ENCODE measurements at places on chromosomes 2 and 18.

GRCh38 chr18:34794348-34794747 is 84.2 kb downstream of the DTNA start:
- DNase-seq: no peak

- DNase-seq: no peak
Observed at GRCh38 chr2:27856386-27856785, 33.8 kb downstream of the RBKS start.

DNA sequence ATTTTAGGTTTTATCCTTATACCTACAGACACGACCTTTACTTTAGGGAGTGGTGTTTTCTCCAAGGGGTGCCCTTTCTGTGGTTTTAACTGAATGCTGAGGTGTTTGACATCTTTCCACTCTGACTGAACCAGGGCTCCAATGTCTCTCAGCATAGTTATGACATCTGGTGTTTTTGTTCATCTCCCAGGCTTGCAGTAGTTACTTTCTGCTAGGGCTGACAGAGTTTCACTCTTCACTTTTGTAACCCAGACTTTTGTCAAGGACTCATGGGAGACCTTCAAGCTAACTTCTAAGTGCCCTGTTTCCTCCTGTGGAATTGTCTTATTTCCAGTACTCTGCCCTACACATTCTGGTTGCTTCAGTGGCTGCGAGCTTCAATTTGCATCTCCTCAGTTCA is 103.1 kb downstream of the CCDC85A start:
- DNase-seq: no peak

DNA sequence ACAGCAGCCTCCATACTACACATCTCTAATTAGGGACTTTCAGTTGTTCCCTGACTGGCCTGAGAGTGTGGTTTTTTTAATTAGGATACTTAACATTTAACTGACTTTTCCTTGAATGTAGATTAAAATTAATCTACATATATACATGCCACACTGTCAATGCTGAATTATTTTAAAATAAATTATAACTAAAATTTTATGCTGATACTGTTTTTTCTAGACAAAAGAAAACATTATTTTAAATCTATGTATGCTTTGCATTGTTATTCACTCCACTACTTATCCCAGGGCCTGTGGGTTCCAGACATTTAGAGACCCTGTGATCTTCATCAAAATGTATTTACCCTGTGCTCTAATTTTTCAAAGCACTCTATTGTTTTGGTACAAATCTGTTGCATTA is 496.0 kb upstream of the MAP2 start:
- no peak for DNase-seq

DNA sequence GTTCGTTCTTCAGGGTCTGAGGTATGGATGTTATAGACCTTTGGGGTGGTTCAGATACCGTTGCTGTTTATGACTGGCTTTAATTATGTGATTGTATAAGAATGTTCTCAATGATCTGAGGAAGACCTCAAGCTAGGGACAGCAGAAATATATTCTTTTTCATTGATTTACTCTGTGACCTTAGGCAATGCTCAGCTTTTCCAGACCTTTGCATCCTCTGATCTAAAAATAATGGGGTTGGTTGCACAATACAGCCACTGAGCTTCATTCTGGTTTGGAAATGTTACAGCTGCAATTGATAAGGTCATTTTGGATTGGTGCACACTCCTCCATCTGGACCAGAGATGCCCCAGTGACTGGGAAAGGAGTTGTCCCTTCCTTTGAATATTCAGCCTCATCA is 17.2 kb upstream of the CABYR start:
- no peak for DNase-seq

- DNase-seq: no peak
Observed at GRCh38 chr2:180456801-180457200, 449.7 kb upstream of the CWC22 start.

- no peak for DNase-seq
Observed at GRCh38 chr2:236045251-236046235, 122.6 kb downstream of the GBX2 start.

GRCh38 chr2:115481842-115482241 is 1039.4 kb downstream of the DPP10 start:
- no peak for DNase-seq

GRCh38 chr2:74498500-74499266 is 720 bp downstream of the LBX2 start:
- no peak for DNase-seq

All from naive thymus-derived CD4-positive, alpha-beta T cell (primary cell).